ENCODE measurements at places on chromosomes 16 and 17.

DNA sequence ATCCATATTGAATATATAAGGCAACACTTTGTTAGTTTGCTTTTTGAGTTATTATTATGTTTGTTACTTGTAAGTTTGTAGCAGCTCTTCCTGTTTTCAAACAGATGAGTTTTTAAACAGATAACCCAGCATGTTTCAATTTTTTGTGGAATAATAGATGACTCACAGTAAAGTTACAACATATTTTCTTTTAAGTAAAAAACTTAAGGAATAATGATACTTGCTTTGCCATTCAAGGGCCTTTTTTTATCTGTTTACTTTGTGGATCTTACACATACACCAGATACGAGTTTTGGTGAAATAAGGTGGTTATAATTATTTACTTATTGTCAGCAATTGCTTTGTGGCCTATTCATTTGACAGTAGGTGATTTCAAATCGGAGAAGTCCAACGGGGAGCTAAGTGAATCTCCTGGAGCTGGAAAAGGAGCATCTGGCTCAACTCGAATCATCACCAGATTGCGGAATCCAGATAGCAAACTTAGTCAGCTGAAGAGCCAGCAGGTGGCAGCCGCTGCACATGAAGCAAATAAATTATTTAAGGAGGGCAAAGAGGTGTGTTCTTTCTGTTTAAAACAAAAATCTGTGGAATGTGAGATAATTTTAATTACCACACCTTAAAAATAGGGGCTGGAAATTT lies 66.3 kb downstream of the BPTF start:
- no peak for DNase-seq

GRCh38 chr17:47229535-47230443 lies 20.6 kb downstream of the MYL4 start:
- peak; percentile 88 for DNase-seq

GRCh38 chr17:45335721-45336120 lies 18.9 kb upstream of the MAP3K14 start:
- DNase-seq: no peak

GRCh38 chr17:38560503-38561318 lies 45.0 kb downstream of the SRCIN1 start:
- no peak for DNase-seq

DNA sequence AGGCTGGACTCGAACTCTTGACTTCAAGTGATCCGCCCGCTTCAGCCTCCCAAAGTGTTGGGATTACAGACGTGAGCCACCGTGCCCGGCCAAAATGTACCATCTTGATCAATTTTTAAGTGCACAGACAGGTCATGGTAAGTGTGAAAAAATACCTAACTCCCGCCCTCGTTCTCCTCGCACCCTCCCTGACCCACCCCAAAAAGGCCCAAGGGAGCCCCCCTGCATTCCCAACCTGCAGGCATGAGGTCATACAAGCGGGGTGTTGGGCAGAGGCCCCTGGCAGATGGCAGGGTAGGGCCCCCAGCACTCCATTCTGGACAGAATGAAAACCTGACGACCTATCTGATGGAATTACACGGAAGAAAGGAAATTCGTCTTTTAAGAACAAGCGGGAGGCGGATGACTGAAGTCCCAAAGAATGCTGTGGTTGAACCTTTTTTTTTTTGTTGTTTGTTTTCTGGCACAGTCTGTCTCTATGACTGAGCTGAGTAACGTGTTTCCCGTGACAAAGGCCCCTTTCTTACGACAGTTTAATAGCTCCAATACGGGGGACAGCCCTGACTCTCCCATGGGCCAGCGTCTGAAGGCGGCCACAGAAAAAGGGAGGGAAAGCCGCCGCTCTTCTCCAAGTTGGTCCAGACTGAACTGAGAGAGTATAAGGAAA lies 376.4 kb downstream of the SLC39A11 start:
- no peak for DNase-seq

DNA sequence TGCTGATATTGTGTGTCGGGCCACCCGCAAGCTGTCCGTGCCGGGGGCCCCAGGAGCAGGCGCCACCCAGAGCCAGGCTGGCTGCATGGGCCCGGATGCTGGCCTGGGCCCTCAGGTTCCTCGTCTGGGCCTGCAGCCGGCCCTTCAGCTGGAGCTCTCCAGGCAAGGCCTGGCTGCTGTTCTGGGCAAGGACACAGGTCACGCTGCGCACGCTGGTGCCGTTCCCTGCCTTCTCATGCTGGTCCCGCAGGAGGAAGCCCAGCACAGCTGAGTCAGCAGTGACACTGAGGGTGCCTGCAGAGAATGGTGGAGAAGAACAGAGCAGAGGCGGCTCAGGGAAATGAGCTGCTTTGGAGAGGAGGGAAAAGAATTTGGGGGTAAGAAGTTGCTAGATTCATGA lies 79.9 kb downstream of the RMI2 start:
- DNase-seq: no peak

GRCh38 chr16:19210968-19211367 lies 42.9 kb downstream of the SYT17 start:
- no peak for DNase-seq

- no peak for DNase-seq
Observed at GRCh38 chr16:56931271-56931891, 561 bp upstream of the HERPUD1 start.

DNA sequence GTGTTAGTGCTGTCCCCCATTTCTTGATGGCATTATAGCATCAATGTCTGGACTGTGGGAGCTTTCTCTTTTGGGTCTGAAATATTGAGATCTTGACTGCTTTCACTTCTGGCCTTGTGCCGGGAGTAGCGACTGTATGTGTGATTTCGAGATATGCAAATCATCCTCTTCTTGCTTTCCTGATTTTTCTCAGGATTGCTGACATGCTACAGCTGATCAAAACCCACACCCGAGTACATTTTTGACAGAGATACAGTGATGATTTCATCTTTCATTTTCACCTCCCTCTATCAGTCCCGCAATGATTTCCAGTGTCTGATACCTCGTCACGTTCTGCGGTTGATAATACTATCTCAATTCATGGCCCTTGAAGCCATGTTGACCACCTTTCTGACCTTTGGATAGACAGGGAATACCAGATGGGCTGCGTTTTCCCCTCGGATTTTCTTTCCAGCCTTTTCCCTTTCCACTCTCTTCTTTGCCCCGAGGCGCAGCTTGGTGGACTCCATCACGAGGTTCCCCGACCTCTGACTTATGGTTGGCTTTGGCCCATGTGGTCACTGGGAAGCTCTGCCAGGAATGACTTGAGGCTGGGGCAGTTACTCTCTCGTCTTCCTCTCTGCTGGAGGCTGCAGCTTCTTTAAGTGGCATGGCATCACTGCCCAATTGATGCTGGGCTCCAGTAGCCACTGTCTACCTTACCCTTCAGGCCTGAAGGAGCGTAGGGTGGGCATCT lies 184.4 kb downstream of the SNX29 start:
- DNase-seq: no peak

DNA sequence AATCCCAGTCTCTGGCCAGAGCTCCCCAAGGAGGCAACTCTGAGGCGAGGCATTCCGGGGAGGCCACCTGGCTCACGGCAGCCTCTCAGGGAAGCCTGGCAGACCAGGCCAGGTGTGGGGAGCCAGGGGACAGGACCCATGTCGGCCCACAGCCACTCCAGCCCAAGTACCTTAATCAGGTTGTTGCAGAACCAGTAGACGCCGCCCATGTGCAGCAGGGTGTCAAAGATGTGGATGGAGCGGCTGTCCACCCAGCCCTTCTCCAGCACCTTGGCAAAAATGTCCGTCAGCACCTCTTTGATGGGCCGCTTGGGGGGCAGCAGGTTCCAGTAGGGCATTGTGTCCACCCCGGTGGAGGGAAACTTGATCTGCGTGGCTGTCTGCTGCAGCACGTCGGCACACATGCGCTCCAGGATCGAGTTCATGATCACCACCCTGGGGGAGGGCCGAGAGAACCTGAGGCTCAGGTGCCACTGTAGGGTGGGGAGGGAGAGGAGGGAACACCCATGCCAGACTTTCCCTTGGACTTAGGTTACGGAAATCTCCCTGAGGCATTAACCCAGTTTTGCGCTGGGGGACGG lies 7.8 kb downstream of the CSF3 start:
- DNase-seq: peak; percentile 60

GRCh38 chr17:71071837-71072236 lies 902.5 kb downstream of the KCNJ2 start:
- DNase-seq: no peak

GRCh38 chr17:8680466-8681169 lies 50.1 kb upstream of the MYH10 start:
- no peak for DNase-seq

DNA sequence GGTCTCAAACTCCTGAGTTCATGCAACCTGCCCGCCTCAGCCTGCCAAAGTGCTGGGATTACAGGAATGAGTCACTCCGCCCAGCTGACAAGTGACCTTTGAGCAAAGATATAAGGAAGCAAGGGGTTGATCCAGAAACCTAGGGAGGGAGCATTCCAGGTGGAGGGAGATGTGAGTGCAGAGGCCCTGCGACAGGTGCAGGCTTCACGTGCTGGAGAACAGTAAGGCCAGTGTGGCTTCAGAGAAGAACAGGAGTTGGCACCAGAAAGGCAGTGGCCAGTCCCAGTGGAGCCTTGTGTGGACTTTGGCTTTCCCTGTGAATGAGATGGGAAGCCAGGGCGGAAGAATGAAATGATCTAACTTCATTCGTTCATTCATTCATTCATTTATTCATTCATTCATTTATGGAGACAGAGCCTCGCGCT lies 73.6 kb upstream of the HAS3 start:
- no peak for DNase-seq

DNA sequence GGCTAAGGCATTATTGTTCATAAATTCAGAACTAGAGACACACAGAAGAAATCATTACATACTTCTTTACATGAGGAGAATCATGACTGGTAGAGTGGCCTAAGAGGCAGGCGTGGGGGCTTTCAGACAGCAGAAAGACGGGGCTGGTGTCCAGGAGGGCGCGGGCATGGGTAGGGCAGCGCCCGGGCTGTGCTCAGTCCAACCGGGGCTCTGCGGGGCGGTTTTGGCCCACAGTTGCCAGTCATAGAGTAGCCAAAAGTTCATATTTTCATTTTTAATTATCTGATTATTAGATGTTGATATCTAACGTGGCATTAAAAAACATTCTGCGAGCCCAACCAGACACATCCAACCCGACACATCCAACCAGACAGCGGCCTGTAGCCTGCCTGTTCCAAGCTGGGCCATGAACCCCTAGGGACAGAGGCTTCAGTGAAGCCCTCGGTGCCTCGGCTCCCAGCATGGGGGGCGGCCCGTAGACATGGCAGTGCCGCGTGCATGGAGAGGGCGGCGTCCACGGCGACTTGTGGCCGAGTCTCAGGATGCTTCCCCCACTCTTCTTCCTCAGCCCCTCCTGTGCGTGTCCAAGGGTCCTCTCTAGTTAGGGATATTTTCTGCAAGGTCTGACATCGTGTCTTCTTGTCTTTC lies 162.4 kb upstream of the CHMP6 start:
- no peak for DNase-seq
